H54 (cell line): ENCODE measurements at places on chromosomes 16 and 17.

- no peak for DNase-seq
These were observed 68.9 kb downstream of the NEUROD2 start for GRCh38 chr17:39538866-39539265.

GRCh38 chr17:45368651-45369050, 51.8 kb upstream of the MAP3K14 start:
- DNase-seq: no peak

GRCh38 chr17:68954146-68954896, 871 bp downstream of the ABCA8 start:
- no peak for DNase-seq

DNA sequence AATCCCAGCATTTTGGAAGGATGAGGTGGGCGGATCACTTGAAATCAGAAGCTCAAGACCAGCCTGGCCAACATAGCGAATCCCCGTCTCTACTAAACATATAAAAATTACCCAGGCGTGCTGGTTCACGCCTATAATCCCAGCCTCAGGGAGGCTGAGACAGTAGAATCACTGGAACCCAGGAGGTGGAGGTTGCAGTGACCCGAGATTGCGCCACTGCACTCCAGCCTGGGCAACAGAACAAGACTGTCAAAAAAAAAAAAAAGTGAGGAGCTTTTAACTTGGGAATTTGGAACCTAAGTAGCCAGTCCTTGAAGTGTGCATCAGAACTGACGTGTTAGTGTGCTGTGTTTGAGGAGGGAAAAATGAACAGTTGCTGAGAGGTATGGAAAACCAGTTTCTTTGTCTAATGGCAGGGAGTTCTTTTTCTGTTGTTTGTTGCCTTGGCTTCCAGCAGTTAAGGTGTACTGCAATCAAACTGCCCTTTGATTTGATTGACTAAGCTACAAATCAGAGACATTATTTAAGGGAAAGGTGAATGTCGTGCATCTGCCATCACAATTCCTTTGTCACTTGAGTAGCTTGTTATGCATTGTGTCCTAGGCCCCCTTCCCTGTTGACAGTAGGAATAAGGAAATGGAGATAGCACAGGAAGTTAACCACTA, 8.6 kb upstream of the DUSP14 start:
- DNase-seq: no peak

DNA sequence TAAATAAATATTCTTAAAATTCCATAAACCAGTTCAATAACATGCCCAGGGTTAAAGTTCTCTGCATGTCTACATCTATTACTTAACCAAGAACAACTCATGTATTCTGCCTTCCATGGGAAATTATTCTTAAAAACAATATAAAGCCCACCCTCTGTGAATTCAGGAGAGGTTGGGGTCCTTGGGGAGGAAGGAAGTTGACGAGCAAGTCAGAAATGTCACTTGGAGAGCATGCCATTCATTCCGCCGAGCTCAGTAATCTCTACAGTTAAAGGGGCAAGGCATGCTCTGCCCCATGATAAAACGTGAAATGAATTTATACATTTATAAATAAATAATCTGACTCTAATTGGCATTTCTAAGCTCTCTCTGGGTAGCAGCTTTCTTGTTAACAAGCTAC, 405.1 kb downstream of the TOX3 start:
- DNase-seq: no peak

DNA sequence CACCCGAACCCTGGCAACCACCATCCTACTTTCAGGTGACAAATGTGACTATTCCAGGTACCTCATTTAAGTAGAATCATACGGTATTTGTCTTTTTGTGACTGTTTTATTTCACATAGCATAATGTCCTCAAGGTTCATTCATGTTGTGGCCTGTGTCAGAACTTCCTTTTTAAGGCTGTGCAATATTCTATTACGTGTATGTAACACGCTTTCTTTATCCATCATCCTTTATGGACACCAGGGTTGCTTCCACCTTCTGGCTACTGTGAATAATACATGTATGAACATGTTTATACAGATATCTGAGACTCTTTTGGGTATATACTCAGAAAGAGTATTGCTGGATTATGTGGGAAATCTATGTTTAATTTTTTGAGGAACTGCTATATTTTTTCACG, 28.7 kb upstream of the RSL1D1 start:
- no peak for DNase-seq

- no peak for DNase-seq
These were observed 7.7 kb upstream of the SLC38A8 start for GRCh38 chr16:84050316-84050715.

DNA sequence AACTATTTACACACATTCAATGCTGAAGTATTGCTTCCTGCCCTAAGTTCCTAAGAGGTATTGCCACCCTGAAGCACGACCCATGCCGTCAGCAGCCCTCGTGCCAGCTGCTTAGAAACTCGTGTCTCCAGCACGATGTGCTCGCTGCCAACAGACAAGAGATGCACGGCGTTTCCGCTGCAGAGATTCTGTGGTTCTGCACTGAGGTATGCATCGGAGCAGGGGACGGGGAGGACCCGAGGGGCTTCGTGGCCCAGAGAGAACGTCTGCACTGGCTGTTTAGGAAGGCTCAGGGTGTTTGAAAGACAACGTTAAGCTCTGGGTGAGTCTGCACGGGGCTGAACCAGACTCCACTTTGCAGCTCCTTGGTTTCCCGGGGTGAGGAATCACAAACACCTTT, 82.7 kb upstream of the CREBBP start:
- DNase-seq: no peak

GRCh38 chr17:81858170-81858966, 2.0 kb downstream of the P4HB start:
- DNase-seq: no peak

DNA sequence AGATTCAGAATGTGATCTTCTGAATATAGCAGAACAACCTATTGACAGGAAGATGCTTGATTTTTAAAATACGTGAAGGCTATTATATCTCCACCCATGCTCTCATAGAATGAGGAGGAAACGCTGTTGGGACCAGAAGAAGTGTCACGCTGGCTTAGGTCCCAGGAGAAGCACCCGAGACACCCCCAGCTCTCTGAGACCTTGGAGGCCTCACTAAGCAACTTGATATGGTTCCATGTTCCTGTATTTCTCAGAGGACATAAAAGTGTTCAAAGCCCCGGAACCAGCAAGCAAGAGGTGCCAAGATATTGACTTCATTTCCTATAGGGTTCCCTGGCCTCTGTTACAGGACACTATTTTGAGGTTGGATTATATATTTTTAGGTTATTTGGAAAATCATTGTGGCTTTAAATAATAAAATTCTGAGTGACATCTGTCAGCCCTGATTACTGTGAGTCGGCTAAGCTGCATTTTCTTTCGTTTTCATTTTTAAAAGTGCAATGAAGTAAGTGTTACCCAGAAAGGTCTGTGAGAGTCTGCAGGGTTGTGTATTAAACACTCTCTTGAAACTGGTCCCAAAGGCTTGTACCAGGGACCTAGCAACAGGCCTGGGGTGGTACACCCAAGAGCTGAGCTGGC, 400.0 kb downstream of the SOX9 start:
- no peak for DNase-seq

DNA sequence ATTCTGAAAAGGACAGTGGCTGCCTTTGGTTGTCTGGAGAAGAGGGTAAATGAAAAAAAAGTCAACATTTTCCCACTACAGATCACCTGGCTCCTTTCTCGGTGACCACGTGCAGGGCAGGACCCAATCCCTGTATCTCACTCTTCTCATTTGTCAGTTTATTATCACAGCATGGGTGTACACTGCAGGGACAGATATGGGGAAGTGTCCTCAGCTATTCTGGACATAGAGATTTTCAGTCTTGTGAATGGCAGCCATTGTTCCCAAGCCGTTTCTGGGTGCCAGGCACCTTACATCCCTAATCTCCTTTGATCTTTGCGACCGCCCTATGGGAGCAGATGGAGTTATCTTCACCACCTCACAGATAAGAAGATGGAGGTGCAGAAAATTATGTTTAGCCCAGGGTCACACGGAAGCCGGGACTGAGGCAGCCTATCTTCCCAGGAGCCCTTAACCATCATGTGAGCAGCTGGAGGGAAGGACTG, 7.2 kb downstream of the ADORA2B start:
- DNase-seq: no peak

- DNase-seq: no peak
These were observed 22.3 kb downstream of the HAPSTR1 start for GRCh38 chr16:9113707-9114106.

DNA sequence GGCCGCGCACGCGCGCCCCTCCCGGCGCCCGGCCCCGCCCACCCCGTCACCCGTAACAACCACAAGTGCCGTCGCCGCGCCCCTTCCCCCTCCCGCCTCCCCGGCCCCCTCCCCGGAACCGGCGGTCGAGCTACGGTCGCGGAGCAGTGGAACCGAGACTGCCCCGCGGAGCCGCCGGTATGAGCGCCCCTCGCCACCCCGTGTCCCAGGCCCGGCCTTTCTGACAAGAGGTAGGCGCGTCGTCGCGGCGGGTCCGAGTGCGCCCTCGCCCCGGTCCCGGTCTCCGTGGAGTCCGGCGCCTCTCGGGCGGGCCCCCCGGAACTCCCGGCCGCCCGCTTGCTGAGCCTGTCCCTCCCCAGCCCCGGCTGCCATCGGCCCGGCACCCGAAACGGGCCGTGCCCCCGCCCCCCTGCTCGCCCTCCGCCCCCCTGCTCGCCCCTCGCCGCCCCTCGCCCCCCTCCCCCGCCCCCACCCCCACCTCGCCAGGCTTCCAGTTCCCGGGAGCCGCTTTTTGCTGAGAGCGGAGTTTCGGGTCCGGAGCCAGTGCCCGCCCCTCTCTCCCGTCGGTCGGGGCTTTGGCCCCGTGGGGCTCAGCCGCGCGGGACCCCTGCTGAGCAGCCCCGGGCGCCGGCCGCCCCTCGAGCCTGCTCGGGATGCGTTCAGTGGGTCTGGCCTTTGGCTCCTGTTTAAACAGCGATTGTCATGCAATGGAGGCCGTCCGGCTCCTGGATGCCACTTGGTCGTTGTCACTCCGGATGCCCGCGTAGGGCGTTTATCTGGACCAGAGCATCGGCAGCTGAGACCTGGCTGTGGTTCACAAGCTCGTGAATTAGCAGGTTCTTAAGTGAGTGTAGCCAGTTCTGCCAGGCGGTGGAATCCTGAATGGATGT, at the start of gene SEC14L1:
SEC14L1 (plus strand) TSS at position 92 of the 890 bp plus-strand sequence. CDS start 2,628 bp downstream, outside the sequence.
- peak; percentile 40 for DNase-seq

DNA sequence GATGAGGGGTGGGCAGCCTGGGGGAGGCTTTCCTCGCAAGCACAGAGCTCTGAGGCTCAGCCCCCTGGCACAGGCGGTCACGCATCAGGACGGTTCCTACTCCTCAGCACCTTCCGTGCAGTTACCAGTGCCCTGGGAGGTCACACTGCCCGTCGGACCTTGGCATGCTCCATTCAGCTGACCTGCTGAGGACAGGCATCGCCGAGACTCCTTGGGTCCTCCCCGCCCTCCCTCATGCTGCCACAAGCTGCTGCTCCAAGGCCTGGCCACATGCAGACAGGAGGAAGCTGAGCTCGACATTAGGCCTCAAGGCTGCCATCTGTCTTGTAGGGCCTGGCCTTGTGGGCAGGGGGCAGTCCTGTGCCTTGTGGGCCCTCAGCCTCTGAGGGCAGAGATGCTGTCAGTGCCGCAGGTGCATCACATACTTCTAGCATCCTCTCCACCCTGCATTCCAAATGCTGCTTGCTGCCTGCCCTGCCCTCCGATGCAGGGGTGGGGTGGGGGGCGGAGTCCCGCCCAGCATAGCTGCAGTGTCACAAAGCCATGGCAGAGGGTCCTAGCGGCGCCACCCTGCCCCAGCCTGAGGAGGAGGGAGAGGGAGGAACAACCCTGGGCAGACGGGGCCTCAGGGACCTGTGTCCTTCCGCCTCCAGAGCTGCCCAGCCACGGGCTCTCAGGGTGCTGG, 9.3 kb downstream of the C16orf90 start:
- no peak for DNase-seq

DNA sequence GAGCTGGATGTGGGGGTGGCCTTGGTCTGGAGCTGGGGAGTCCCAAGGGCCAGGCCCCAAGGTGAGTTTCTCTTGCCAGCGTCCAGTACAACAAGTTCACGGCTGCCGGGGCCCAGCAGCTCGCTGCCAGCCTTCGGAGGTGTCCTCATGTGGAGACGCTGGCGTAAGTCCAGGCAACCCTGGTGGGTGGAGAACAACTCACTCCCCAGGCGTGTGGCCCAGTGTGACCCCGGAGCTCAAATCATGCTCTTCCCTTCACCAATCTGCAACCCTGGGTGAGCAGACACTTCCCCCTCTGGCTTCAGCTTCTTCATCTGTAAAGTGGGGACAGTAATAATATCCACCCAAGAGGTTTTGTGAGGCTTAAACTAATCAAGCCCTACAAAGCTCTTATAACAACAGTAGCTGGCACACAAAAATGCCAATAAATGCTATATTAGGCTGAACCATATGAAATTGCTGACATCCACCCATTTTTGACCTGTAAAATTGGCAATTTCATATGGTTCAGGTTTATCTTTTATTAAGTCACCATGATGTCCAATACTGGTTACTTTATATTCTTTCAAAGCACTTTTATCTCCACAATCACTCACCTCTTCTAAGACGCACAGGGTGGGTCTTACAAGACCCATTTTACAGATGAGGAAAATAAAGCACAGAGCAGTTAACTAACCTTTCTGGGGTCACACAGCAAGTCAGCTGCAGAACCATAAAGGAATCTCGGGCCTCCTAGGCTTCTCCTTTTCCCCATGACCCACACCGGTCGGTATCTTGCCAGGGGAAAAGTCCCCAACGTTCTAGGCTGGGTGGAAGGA, 19.7 kb downstream of the DEXI start:
- DNase-seq: no peak

- DNase-seq: no peak
These were observed 6.8 kb downstream of the ACD start for GRCh38 chr16:67653128-67653788.

GRCh38 chr17:19867079-19867328, 732 bp downstream of the ULK2 start:
- DNase-seq: peak; percentile 74
